Gastroesophageal sphincter (tissue), 4 donors: ENCODE measurements at places on chromosomes 16 and 17.

DNA sequence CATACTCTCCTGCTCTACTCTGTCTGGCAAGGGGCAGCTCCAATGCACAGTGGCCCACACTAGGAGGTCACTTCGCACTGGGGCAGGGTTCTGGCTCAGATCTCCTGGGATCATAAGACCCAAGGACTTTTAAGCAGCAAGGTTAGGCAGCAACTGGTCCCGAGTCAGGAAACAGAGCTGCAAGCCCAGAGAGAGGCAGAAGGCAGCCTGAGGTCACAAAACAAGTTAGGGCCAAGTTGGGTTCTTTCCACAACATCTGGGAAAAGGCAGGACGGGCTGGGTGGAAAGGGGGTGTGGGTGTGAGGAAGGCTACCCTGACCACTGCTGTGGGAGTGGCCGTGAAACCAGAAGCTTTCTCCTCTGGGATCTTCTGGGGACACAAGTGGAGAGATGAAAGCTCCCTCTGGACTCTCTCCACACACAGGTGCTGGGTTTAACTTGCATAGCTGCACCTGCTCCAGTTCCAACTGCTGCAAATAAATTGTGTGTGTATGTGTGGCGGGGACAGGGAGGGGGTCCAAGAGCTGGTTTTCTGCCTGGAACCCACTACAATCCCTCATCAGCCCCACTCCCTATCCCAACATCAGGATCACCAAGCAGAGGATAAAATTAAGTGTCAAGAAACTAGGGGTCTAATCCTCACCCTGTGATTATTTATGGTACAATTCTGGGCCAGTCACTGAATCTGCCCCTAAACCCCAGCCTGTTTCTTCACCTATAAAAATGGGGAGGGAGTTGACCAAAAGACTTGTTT is 8.0 kb upstream of the TSPOAP1 start:
- ATAC-seq = no peak

DNA sequence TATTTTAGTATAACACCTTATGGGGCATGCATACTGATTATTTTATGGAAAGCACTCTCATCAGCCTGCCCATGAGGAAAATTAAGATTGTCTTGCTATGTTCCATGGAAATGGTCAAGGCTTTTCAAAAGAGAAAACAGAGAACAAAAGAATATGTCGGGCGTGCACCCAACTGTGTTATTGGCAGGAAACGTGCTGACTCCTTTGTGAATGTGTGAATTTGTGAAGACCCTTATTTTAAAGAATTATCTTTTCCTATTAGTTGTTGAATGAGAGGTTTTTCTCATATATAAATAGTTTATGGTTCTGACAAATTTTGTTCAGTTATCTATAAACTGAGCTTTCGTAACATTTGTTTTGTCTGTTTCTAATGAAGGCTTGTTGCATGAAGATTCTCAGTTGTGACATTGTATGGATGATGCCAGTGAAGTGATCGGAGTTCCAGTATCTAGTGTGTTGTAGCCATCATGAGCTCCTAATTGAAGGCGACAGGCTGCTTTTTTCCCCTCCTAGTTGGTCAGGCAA is 180.0 kb downstream of the BCAS3 start:
- no peak for ATAC-seq

DNA sequence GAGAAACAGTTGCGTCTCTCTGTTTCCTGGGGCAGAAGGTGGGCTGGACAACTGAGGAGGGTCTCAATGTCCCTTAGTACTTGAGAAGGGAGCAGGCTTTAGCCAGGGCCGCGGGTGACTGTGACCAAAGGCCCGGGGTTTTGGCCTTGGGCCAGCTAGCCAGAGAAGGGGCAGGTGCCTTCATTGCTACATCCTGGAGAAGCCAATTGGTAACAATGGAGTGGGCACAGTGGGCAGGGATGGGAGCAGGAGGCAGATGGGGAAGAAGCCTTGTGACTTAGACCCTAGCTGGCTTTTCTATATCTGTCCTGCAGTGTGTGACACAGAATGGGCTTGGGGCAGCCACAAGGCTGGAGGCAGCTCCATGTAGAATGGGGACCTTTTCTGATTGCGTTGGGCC is 46.0 kb downstream of the CLEC16A start:
- ATAC-seq = no peak

- no peak for ATAC-seq
Observed at GRCh38 chr17:11031787-11032186, 193.9 kb upstream of the PIRT start.

GRCh38 chr16:58054289-58054688 is 28.7 kb downstream of the MMP15 start:
- no peak for ATAC-seq

DNA sequence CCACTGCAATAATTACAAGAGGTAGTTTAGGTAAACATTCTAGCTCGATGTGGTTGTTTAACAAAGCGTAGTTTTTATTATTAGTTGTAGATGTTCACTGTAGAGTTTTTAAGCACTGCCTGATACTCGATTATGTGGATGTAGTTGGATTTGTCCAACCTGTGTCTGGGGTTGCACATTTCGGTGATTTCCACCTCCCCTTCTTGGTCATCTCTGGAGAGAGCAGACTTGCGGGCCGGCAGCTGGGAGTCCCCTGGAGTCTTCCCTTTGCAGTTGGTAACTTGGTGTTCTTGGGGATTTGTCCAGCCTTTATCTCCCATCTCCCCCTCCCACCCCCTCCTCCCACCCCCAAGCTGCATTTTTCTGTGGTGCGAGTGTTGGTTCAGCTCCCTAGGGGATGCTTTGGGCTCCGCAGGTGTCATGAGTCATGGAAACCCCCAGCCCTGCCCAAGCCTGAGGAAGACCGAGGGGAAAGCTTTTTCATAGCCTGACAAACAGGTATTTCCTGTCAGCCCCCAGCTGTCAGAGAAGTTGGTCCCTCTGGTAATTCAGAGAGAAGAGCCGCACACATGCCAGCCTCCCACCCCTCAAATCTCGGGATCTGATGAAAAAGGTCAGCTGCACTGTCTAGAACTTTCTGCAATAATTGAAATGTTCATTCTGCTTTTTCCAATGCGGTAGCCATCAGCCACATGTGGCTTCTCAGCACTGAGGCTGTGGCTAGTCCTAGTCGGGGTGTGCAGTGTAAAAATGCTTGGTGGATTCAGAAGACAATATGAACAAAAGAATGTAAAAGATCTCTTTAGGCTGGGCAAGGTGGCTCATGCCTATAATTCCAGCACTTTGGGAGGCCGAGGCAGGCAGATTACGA is 50.3 kb downstream of the KSR1 start:
- ATAC-seq = no peak

- no peak for ATAC-seq
Observed at GRCh38 chr17:61878984-61879612, 15.8 kb upstream of the BRIP1 start.

GRCh38 chr16:13429416-13429815 is 490.5 kb upstream of the ERCC4 start:
- ATAC-seq = no peak

DNA sequence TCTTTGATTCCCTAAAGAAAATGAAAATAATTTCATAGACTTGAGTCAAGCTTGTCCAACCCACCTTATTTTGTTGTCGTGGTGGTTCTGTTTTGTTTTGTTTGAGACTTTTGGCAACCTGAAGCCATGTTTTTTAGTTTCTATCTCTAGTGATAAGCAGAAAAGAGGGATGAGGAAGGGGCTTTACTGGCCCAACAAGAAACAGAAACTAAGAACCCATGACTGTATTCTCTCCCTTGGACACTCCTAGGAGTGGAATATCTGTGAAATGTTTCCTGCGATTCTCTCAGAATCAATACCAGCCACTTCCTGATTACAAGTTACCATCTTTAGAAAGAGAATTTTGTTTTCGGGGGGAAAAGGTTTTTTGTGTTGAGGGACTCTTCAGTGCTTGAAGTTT is 207.5 kb downstream of the PRKCA start:
- ATAC-seq = no peak

- ATAC-seq = no peak
Observed at GRCh38 chr17:27341041-27341471, 47.1 kb downstream of the WSB1 start.

GRCh38 chr16:85708338-85708737 is 19.6 kb upstream of the GINS2 start:
- no peak for ATAC-seq

DNA sequence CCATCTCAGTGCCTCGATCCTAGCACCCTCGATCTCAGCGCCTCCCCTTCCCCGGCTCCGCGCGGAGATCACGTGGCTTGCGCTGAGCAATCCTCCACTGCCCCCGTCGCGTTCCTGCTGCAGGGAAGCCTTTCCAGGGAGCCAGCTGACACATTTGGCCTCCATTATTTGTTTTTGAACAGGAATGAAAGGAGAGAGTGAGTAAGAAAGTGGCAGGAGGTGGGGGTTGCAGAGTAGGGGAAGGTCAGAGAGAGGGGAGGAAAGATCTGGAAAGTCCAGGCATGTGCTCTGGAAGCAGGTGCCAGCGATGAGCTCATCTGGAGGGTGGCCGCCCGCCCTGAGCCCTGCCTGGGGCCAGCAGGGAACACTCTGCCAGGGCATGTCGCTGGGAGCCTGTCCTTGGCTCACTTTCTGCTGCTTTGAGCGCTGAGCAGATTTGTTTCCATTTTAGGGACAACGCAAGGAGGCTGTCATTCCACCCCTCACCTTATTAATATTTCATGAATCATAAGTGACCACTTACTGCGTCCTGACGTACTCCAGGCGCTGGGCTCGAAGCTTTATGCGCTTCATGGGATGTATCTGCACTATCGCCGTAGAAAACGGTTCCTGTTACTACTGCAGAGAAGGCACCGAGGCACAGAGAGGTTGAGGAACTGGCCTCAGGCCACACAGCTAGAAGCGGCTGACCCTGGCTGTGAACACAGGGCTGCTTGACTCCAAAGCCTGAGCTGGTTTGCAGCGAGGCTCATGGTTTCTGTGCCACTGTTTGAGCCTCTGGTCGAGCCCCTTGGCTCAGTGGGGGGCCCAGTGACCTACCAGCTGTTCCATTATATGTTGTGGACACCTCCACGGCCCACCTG is 283.1 kb downstream of the SEC14L1 start:
- ATAC-seq = peak; percentile 84

- no peak for ATAC-seq
Observed at GRCh38 chr17:83103200-83103942, 24.0 kb downstream of the METRNL start.

DNA sequence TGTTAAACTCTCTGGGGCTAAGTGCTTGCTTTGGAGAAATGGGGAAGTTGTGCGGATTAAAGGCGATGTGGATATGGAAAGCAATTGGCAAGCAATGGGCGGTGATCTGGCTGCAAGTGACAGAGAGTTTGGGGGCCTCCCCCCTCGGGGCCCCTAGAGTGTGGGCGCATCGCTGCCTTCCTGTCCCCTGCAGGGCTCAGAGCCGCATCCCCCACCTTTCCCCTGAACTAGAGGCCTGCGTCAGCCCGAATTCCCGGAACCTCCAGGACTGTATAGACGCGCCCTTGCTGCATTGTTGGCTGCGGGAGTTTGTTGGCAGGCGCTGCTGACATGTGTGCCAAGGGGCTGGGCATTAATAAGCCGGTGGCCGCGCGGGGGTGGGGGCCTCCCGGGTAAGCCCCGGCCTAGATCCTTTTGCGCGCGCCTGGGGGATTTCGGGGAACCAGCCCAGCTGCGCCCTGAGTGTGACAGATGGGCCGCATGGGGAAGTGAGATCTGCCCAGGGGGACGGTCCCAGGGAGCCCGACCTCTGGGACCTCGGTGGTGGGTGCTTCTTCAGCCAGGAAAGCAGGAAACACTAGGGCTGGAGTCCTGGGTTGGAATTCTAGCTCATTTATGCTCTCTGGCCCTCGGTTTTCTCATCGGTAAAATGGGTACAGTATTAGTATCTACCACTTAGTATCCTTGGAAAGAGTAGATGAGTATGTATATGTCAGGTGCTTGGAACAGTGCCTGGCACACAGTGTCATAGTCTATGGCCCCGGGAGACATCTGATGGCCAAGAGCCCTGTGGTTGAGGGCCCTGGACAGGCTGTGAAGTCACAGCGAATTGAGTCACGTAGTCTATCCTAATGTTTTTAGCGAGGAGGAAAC is 1.0 kb downstream of the EEF2K start:
- ATAC-seq = peak; percentile 51

DNA sequence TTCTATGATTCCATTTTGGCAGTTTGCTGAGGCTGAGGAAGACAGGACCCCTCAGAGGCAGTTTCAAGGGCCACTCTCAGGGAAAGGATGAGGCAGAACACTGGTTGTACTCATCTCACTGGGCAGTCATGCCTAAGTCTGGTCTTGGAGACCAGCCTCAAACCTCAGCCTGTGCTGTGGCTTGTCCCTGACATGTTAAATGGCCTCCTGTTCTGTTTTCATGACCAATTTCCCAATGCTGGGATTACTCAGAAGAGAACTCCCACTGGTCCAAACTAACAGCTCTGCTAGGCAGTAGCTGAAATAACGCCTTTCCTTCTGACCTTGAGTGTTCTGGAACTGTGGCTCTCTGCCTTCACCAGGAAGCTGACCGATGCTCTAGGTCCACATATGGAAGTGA is 8.4 kb upstream of the SPDYE4 start:
- ATAC-seq = no peak

GRCh38 chr17:57264776-57265175 is 8.5 kb downstream of the MSI2 start:
- ATAC-seq = no peak

DNA sequence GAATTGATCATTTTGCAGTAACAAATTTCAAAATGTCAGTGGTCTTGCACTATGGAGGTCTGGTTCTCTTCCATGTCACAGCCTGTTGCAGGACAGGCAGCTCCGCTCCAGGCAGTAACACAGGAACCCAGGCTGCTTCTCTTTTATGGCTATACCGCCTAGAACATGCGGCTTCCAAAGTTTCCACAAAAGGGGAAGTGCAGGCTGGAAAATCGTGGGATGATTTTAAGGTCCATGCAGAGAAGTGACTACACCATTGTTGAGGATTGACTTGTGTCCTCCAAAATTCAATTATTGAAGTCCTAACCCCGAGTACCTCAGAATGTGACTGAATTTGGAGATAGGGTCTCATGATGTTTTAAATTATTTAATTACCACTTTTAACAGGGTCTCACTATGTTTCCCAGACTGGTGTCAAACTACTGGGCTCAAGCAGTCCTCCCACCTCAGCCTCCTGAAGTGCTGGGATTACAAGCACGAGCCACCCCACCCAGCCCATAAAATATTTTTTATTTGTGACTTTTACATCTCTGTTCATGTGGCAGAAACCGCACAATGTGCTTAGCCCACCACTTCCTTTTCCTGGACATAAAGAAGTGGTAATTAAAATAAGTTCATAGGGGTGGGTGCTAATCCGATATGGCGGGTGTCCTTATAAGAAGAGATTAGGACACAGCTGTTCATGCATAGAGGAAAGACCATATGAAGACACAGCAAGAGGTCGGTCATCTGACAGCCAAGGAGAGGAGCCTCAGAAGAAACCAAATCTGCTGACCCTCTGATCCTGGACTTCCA is 279.2 kb upstream of the RPL38 start:
- ATAC-seq = no peak

DNA sequence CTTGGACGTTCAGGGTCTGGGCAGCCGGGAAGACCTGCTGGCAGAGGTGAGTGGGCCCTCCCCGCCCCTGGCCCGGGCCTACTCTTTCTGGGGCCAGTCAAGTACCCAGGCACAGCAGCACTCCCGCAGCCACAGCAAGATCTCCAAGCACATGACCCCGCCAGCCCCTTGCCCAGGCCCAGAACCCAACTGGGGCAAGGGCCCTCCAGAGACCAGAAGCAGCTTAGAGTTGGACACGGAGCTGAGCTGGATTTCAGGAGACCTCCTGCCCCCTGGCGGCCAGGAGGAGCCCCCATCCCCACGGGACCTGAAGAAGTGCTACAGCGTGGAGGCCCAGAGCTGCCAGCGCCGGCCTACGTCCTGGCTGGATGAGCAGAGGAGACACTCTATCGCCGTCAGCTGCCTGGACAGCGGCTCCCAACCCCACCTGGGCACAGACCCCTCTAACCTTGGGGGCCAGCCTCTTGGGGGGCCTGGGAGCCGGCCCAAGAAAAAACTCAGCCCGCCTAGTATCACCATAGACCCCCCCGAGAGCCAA is 8.6 kb upstream of the ABCC3 start:
- peak; percentile 77 for ATAC-seq

GRCh38 chr16:31107465-31107867 is 720 bp upstream of the BCKDK start:
- ATAC-seq = no peak
